Astrocyte (in vitro differentiated cells and primary cell): ENCODE measurements at places on chromosomes 12 and 14. TPM values are rescaled to one million over a fixed set of nuclear protein-coding genes. Genes with fewer than 3 reads are reported as not detected.

The NOS1 gene
- total RNA-seq = 0.05 TPM in 1 of 2 replicates, not detected in the other

The ART4 gene
- not detected in 2 replicates for total RNA-seq

The CCDC175 gene
- total RNA-seq = not detected in 2 replicates

The JAG2 gene
- 5.8 and 6.6 TPM in 2 replicates for total RNA-seq

The FOXM1 gene
- total RNA-seq = 3.9 and 7.1 TPM in 2 replicates

DNA sequence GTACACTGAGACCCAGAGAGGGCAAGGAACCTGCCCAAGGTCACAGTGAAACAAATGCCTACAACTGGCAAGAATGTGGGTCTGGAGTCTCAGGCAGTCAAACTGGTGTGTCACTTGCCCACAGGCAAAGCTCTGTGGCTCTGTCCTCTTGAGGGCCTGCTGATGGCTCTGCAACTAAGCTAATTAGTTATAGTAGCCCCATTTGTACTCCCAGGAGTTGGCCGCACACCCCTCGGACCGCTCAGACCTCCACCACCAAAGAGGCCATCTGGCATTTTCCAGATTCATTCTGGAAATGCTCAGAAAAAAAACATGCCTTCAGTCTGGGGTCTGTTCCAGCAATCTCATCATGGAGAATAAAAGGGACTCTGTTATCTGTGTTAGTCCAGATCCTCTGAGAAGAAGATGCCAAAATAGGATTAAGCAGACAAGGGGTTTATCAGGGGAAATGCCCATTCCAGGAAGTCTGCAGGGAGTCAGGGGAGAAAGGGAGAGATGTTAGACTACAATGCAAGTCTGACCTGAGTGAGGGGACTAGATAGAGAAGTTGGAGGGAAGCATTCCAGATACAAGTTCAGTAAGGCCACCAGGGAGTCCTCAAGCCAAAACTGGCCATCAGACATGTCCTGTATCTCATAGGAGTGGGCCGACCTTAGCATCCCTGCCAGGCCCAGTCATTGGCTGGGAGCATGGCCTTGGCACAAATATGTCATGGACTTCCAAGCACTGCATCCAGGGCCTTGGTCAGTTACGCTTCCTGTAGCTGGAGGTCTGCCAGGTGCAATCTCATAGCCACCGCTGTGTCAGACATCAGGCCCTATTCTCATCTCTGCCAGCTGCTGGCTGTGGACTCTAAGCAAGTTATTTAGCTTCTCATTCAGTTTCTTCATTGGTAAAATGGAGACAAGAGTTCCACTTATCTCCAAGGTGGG is 15.4 kb upstream of the OAS1 start:
- no peak overlapping the region for H3K4me3 ChIP-seq
- H3K27ac ChIP-seq = no peak overlapping the region
- H3K27me3 ChIP-seq = no peaks in the 10 kb centered on the region

GRCh38 chr12:80277732-80278131 is 166.3 kb upstream of the PTPRQ start:
- H3K4me1 ChIP-seq = no peaks in the 10 kb centered on the region
- DNase-seq = no peak
- H3K27ac ChIP-seq = no peak overlapping the region
- no peak overlapping the region for H3K4me3 ChIP-seq

DNA sequence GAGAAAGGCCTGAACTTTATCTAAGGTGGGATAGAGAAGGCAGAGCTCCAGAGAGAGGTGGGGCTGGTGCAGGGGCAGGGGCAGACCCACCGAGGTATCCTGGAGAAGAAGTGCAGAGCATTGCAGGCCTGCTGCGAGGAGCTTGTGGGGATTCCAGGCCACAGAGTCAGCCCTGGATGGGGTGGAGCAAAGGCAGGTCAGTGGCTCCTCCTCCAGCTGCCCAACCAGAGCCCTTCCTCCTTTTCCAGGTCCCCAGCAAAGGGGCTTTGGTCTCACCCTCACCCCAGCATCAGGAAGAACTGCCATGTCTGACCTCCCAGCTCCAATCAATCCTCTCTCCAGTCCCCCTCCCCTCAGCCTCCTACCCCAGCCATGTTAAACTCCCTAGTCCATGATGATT is 19.8 kb upstream of the ZNF740 start:
- no peaks in the 10 kb centered on the region for H3K4me1 ChIP-seq
- no peak for DNase-seq
- H3K36me3 ChIP-seq = no peaks in the 10 kb centered on the region
- H3K4me3 ChIP-seq = no peak overlapping the region
- no peak overlapping the region for H3K27ac ChIP-seq
